ENCODE measurements at places on chromosomes 7 and 10.

- DNase-seq, result no peak
Observed at GRCh38 chr10:17229717-17229966, 1.6 kb downstream of the VIM start.

DNA sequence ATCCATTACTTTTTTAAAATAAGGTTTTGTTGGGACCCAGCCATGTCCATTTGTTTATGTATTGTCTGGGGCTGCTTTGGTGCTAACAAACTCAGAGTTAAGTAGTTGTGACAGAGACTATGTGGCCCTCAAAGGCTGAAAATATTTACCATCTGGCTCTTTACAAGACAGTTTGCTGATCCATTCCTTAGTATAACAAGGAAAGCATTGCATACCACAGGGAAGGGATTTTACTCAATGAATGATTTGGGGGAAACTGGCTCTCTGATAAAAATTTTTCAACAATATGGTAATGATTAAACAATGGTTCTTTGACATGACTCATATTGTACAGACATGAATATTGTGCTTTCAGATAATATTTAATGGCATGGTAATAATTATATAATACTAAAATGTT lies 738.1 kb downstream of the KCNMA1 start:
- DNase-seq, result no peak

DNA sequence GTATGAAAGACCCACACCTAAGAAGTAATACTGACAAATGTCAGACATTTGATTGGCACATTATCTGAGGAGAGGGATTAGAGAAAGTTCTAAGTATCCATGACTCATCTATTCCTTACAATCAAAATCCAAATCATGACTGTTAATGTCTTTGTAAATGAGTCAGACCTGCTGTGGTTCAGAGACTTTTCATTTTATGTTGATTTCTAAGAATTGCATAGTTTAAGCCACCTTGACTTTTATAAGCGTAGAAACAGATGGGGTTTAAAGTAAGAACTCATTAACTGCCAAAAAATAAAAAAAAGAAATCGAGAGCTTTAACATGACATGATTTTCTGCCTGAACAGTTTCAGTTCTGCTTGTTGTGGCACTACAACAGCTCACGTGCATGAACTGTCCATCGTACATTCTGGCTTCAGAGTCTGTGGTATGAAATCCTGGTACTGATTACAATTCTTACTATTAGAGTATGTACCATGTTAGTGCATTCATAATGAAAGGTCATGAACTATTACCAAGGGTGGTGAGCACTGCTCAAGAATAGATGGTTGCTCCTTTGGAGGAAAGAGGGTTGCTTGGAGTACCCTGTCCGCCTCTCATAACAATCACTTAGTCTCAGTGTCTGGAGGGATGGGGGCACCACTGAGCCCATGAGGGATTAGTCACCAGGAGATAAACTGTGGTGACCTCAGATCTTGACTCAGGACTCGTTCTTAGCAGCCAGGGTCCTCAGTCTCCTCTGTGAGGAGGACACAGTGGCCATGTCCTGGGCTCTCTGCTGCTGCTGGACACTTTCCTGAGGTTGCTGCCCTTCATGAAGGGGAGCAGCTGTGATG lies 42.2 kb downstream of the ACSM6 start:
- DNase-seq, result no peak

DNA sequence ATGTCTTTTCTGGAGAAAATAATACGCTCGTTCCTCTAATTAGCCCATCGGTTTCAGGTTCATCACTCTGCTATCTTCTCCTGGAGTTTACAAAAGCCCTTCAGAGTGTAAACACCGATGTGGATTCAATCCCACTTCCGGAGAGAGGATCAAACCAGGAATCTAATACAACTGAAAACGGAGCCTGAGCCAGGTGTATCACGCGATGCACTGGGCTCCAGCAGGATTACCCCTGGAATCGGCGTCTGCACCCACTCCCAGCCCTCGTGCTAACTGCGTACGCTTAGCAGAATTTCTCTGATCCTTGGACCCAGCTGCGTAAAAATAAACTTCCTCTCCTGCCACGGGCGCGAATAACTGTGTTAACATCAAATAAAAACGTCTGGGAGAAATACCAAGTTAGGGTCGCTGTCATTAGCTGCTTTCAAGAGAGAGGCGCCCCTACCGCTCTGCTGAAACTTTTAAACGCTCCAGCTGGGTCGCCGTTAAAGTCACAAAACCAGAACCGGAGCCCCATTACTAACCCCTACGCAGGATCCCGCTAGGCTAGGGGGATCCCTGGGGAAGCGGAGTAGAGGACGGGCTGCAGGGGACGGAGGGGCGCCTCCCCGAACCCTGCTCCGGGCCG lies 502 bp downstream of the ZNF3 start:
- DNase-seq, result no peak

DNA sequence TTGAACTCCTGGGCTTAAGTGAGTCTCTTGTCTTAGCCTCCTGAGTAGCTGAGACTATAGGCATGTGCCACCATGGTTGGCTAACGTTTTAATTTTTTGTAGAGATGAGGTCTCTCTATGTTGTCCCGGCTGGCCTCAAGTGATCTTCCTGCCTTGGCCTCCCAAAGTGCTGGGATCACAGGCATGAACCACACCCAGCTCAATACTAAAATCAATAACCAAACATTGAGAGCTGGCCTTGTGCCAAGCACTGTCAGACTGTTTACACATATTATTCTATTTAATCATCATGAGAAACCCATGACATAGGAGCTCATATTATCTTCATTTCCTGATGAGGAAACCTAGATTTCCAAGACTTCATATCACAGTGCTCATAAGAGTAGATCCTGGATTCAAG lies 251.2 kb downstream of the BAMBI start:
- DNase-seq, result no peak

GRCh38 chr10:11148142-11149028 lies 130.7 kb downstream of the CELF2 start:
- no peak for DNase-seq

DNA sequence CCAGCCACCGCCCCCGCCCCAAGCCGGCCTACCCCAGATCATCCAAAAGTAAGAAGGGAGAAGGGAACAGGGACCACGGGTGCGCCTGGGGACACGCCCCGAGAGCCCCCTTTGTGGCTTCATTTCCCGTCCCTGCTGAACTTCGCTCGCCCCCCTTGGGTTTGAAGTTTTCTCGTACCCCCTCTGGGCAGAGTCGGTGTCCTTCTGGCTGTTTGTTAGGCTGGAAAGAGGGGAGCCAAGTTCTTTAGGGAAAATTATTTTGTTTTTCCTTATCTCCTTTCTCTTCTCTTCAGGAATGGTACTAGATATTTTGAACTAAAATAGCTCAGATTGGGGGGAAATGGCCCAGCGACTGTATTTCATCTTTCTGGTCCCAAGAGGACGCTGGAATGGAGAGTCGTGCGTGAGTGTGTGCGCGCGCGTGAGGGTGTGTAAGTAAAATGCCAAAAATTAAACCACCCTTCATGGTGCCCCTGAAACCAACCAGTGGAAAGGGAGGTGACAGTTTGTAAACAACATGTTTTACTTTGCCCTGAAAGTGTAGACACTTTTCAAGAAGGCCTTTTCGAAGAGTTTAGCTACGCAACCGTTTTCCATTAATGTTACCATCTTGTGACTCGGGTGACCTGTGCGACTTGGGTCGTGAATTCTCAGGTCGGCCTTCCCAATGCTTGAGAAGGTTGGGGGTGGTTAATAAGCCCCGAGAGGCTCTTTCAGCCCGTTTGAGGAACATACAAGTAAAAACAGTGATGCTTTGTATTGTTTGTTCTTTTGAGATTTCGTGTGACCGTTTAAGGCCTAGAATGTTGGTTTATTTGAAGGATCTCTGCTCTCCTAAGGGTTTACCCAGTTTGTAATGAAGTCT lies 694 bp downstream of the RBM20 start:
- no peak for DNase-seq

DNA sequence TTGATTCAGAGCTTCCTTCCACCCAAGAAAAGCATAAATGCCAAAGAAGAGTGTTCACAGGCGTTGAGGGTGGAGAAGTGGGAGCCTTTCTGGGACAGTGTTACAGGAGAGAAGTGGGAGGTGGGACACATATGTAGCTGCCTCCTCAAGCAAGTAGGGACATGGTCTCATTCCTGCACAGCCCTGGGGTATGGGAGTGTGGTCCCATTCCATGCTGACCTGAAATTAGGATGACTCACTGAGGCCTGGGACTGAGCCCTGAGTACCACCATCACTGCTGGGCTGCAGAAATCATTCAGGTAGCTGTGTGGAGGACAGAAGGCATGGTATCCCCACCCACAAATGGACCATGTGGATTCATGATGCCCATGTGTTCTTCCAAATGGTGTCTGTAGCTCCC lies 17.4 kb upstream of the SFTPA1 start:
- no peak for DNase-seq

GRCh38 chr7:95811846-95812445 lies 39.6 kb downstream of the DYNC1I1 start:
- DNase-seq, result no peak

GRCh38 chr7:78530351-78530750 lies 731.8 kb downstream of the PHTF2 start:
- no peak for DNase-seq

GRCh38 chr7:71535616-71536015 lies 403.7 kb downstream of the GALNT17 start:
- no peak for DNase-seq

DNA sequence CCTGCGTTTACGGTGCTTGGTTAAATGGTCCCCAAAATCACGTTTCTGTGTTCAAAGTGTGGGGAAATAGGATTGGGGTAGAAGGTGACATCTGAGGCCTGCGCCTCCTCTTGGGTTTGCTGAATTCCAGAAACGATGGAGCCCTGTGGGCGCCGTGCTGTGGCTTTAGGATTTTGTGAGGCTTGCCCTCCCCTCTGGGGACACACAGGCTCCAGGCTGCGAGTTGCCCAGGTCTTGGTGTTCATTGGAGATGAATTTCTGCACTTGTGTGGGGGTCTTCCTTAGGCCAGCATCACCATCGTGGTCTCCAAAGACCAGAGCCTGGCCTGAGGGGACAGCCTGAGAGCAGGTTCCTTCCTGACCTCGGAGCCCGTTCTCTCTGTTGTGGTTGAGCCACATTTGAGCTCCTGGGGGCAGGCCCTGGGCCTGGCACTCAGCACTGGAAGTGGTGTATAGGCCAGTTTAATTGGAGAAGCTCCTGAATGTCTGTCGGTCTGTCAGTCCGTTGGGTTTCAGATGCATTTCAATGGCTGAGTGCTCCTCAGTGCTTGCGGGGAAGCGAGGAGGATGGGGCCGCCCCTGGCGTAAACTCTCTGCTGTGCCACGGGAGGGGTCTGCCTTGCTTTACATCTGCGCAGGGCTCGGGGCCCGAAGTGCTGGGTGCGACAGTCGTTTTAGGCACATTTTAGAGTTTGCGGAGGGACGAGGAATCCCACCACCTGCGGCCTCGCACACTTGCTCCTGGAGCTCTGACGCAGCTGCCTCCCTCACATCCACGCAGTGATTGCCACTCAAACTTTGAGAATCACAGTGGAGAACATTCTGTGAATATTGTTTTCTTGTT lies 71.7 kb downstream of the DNAJB6 start:
- no peak for DNase-seq

GRCh38 chr7:69367780-69368179 lies 230.5 kb upstream of the AUTS2 start:
- DNase-seq, result no peak

GRCh38 chr10:13284050-13284449 lies 15.8 kb downstream of the PHYH start:
- DNase-seq, result no peak

DNA sequence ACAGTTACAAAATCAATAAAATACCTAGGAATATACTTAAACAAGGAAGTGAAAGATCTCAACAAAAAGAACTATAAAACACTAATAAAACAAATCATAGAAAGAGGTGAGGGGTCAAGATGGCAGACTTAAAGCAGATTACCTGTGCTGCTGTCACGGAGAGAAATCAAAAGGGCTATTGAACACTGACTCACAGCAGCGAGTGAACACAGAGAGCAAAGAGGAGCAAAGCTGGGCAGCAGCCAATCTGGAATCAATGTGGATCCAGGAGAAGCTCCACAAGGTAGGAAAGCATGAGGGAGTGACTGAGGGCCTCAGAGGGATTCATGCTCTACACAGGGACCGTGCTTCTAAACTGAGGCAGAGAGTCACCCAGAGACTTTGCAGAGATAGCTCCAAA lies 562.0 kb upstream of the SEMA3D start:
- DNase-seq, result no peak

- no peak for DNase-seq
Observed at GRCh38 chr10:91194497-91195179, 25.8 kb upstream of the PCGF5 start.

- no peak for DNase-seq
Observed at GRCh38 chr7:108351729-108352131, 104.5 kb downstream of the NRCAM start.

GRCh38 chr7:101826081-101826835 lies 8.8 kb downstream of the CUX1 start:
- no peak for DNase-seq

- no peak for DNase-seq
Observed at GRCh38 chr10:28468707-28469483, 64.0 kb upstream of the WAC start.

DNA sequence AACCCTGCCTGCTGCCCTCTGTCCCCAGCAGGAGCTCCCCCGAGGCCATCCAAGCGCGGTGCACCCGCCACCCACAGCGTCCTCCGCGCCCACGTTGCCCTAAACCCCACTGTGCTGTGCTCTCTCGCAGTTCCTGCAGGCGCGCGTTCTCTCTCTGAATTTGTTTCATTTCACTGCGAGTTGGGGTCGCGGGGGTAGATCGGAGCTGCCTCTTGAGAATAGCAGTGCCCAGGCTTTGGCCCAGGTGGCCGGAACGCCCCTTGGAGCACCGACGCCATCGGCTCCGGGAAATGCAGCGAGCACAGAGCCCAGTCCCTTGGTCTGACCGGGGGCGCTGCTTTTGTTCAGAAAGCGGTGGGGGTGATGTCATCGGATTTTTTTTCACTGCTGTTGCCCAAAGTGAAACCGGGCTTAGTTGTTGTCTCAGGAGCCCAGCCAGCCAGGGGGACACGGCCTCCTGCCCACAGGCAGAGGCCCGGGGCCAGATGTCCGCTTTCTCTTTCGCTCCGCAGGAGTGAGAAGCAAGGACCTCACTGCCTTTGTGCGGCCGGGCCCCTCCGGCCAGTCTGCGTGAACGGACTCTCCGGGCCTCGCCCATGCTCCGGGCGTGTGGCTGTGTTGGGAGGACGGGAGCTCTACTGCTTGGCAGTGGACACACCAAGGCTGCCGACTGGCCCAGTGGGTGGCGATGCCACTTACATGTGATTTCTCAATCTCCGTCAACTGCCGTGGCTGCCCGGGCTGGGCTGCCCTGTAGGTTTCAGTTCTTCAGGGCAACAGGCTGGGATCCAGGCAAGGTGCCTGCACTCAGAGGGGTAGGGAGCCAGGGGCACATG lies 43.1 kb downstream of the FOXK1 start:
- DNase-seq, result peak; percentile 48

GRCh38 chr7:34086064-34086463 lies 180.7 kb downstream of the BMPER start:
- no peak for DNase-seq

- DNase-seq, result no peak
Observed at GRCh38 chr7:95472581-95473161, 13.1 kb upstream of the ASB4 start.

GRCh38 chr10:67385089-67385488 lies 310.9 kb downstream of the CTNNA3 start:
- DNase-seq, result no peak

Measured in activated gamma-delta T cell treated with Interleukin-2 at 50 U/mL for 16 hours (primary cell).